ENCODE measurements at places on chromosomes 7 and 10. TPM values are rescaled to one million over a fixed set of nuclear protein-coding genes. Genes with fewer than 3 reads are reported as not detected.

DNA sequence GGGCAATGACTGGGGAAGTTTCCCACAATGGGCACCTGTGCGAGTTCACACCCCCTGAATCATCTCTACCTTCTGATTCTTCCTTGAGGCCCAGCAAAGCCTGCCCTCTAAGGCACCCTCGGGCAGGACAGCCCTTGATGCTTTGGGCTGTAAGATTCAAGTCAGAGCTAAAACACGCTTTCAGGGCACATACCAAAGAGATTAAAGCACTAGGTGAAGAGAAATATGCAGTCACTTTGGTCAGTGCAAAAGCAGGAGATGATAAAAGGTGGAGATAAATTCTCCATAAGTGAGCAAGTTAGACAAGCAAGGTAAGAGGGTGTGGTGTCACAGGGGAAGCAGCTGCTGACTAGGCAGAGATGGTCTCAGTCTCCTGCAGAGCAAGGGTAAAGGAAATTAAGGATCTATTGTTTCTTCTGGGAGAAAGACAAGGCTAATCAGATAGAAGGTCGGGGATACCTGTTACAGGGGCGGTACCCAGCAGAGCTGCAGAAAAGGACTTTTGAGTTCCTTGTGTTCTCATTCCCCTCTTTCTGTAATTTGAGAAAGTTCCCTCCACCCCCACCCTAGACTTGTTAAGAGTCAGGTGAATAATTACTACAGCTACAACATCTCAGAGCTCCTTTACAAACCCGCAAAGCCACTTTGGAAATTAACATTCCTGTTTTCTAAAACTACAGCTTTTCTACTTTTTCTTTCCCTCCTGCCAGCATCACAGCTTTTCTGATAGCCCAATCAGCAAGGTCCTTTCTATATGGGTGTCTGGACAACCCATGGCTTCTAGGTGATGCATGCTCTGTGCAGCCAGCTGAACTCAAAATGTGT is 26.4 kb downstream of the PDLIM1 start:
- peak; percentile 12 for DNase-seq

- no peak for DNase-seq
Observed at GRCh38 chr7:2862831-2863361, 18.8 kb upstream of the GNA12 start.

DNA sequence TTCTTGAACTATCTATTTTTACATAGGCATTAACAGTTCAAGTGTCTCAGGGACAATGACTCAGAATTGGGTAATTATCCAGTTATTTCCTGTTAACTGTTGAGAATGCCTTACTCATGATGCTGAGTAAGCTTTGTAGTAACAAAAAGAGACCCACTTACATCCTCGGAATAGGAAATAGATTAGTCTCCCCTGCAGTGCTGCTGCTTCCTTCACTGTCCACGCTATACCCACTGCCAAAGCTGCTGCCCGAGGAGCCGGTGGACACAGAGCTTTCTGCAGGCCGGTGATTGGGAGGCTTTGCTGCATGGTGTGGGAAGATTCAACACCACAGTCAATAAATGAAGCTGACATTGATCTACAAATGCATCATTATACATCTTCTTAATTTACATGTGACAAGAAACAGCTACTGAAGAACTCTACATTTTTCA is 357.1 kb downstream of the PCLO start:
- DNase-seq: no peak

DNA sequence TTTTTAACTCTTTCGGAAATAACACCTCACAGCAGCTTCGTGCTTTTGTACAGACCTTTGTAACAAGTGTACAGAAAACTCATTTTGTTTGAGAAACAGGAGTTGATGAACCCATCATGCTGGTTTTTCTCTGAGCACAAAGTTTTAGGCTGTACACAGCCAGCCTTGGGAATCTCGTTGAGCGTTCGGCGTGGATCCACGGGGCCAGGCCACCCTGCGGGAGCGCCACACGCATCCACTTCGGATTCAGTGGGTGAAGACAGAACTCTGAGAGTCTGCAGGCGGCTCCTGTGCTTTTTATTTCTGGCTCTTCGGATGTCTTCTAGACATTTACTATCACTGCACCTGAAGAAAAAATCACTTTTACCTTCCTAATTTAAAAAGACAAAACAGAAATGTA is 131.2 kb downstream of the SMURF1 start:
- no peak for DNase-seq

GRCh38 chr10:49034925-49035324 is 80.4 kb downstream of the VSTM4 start:
- DNase-seq: no peak

DNA sequence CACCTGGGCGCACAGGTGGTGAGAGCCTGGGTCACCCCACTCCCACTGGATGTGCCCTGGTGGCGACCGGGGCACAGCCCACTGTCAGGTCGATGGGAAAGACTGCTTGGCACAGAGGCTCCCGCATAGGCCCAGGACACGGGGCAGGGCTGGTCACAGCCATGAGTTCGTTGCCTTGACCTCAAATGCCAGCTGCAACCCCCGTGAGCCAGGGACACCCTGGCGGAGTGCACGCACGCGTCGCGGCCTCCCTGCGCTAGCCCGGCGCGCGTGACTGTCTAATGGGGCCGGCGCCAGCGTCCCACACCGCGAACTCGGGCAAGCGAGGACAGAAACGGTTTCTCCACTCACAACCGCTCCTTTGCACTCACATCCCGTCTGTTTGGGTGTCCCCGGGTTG is 267.4 kb downstream of the USP6NL start:
- DNase-seq: no peak

- DNase-seq: no peak
Observed at GRCh38 chr7:155663937-155664336, 19.5 kb downstream of the RBM33 start.

DNA sequence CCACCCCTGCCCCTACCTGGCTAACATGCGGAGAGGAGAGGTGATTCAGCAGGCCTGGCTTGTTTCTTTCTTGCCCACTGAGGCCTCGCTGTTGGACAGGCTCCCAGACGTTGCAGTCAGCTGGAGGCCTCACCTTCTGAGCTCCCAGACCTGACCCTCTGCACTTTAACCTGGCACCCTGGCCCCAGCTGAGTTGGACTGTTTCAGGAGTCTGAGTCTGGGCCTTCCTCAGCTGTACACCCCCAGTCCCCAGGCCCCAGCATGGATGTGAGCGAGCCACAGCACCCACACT is 35.0 kb downstream of the UNC5B start:
- no peak for DNase-seq

GRCh38 chr7:69908454-69908853 is 310.2 kb downstream of the AUTS2 start:
- DNase-seq: no peak

The RSPH10B gene
- total RNA-seq: not detected

The ACSM6 gene
- total RNA-seq: not detected
